ENCODE measurements at places on chromosomes 6 and 20. TPM values are rescaled to one million over a fixed set of nuclear protein-coding genes. Genes with fewer than 3 reads are reported as not detected.

Gene CLPSL1
- polyA plus RNA-seq = not detected

GRCh38 chr20:57573894-57574293 is 13.0 kb downstream of the PCK1 start:
- no peak for DNase-seq

Gene BMP2
- 17.9 TPM for polyA plus RNA-seq

Gene LPA
- 0.13 TPM for polyA plus RNA-seq

GRCh38 chr20:37922016-37922415 is 19.1 kb downstream of the VSTM2L start:
- DNase-seq = no peak

Gene TFAP2D
- not detected for polyA plus RNA-seq

DNA sequence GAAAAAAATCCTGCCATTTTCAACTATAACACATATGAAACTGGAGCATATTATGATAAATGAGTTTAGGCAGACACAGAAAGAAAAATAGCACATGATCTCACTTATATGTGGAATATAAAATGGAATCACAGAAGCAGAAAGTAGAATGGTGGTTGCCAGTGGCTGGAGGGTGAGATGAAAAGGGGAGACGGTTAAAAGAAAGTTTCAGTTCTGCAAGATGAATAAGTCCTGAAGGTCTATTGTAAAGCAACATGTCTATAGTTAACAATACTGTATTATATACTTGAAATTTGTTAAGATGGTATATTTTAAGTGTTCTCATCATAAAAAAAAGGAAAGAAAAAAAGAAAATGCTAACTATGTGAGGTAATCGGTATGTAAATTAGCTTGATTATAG is 503.9 kb downstream of the EPHA7 start:
- no peak for DNase-seq

GRCh38 chr6:20338156-20338555 is 63.5 kb upstream of the E2F3 start:
- no peak for DNase-seq

DNA sequence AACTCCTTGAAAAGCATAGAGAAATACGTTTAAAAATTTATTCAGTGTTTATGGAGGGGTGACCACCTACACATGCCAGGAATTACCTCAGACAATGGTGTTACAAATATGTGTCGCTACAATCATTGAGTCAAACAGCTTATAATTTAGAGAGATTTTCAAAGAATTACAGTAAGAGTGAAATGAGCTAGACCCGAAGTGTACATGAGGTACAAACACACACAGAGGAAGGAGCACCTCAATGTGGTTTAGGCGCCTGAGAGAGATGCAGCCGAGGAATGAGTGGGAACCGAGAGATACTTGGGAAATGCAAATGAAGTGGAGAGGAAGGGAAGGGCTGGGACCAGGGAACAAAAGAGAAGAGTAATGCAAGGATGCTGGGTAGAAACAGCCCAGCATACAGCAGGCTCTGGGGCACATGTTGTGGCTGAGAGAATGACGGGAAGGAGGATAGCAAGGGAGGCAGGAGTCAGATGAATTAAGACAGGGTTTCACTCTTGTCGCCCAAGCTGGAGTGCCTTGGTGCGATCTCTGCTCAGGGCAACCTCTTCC is 15.5 kb downstream of the EEF1E1 start:
- no peak for DNase-seq

DNA sequence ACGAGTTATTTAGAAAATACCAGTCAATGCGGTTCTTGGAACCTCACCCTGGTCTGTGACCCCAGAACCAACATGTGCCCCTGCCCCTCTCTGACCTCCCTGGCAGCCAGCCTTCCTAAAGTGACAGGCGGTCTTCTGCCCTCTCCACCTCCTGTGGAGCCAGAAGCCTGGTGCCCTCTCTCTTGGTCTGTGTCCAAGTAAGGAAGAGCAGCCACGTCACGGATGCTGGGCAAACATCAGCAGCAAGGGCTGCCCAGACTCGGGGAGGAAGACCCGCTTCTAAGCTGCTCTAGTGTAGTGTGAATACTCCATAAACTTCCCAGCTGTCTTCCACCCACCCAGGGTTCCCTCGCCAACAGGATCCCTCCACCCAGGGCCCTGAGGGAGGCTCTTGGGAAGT is 272.4 kb downstream of the BMP7 start:
- no peak for DNase-seq

DNA sequence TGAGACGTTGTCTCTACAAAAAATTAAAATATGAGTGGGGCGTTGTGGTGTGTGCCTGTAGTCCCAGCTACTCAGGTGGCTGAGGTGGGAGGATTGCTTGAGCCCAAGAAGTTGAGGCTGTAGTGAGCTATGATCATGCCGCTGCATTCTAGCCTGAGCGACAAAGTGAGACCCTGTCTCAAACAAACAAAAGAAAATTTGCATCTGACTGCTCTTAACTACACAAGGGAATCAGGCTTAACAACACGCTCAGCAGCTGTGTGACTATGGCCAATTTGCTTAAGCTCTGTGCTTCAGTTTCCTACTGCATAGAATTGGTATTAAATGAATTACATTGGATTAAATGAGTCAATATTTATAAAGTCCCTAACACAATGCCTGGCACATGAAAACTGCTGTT is 24.3 kb upstream of the MRPS10 start:
- DNase-seq = no peak

DNA sequence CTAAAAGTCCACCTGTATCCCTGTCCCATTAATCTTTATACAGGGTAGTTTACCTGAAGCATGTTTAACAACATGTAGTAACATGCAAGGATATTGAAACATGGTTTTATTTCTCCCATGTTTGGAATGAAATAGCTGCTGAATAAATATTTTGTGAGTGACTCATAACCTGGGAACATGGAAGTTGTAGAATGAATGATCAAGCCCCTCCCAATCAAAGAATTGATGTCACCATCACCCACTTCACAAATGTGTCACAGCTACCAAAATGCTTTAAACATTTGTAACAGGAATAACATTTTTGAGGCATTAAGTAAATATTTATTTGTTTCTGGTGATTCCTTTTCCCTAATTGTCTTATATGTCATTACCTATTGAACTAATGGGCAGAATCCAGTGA is 58.9 kb upstream of the TNFAIP3 start:
- DNase-seq = no peak

Gene ZC3H12D
- 1.1 TPM for polyA plus RNA-seq

GRCh38 chr6:25831532-25832306 is at the start of gene SLC17A1:
Gene SLC17A1 (minus strand): TSS chr6:25832052. CDS start chr6:25830557, 1,495 bp downstream.
- DNase-seq = peak; percentile 8

- no peak for DNase-seq
These were observed 45.2 kb downstream of the AKIRIN2 start for GRCh38 chr6:87656857-87657256.

GRCh38 chr6:148311966-148312669 is 30.5 kb upstream of the SASH1 start:
- no peak for DNase-seq

- no peak for DNase-seq
These were observed 100.8 kb upstream of the CITED2 start for GRCh38 chr6:139475241-139475640.

Gene MPIG6B
- polyA plus RNA-seq = 2.4 TPM

DNA sequence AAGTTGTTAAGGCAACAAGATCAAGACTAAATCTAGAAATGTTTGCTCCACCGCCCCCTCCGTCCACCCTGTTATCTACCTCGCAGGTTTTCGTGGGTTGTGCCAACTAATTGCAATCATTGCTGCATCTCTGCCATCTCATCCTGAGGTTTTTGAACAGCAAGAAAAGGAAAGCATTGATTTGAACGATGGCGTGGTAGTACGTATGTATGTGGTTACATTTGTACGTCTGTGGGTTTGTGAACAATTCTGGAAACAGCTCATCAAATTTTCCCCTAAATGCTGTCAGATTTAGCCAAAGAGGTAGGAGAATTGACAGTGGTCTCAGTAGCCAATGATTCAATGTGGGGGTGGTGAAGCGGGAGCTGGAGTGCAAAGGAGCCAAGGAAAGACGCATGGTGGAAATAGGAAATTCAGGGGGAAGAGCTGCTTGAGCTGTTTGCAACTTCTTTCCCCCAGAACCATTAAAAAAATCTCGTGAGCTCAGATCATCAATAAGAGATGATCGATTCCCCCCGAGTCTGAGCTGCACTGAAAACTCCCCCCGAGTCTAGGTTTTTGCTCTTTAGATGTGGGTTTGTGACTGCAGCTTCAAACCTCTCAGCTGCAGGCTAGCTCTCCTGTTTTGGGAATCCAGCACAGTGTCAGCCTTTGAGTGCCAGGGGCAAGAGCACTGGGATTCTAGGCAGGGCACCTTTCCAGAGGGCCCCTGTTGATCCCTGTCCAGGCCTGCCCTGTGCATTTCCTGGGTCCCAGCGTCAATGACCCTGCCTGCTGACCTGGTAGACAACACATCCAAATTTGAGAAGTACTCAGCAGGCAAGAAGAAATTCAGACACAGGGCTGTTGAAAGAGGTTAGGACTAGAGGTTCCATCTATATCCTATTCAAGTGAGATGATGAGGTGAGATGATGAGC is 72.6 kb upstream of the LY86 start:
- no peak for DNase-seq

Gene SULF2
- 11.5 TPM for polyA plus RNA-seq

Gene RNF39
- 0.95 TPM for polyA plus RNA-seq

DNA sequence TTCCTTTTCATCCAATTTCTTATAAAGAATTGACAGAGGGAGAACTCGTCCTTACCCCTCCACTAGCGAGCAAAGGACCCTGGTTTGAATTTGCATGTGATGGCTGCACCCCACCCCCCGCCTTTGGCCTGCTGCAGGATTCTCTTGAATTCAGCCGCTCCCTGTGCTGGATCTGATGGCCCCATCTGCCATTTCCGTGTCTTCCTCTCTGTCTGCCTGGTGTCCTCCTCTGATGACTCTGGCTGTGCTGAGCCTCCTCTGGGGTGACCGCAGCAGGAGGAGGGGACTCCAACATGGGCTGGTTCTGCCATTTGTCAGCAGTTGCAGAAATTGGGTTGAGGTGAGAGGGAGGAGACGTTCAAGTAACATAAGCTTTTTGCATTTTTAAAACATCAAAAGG is 188.8 kb downstream of the DLL1 start:
- no peak for DNase-seq

DNA sequence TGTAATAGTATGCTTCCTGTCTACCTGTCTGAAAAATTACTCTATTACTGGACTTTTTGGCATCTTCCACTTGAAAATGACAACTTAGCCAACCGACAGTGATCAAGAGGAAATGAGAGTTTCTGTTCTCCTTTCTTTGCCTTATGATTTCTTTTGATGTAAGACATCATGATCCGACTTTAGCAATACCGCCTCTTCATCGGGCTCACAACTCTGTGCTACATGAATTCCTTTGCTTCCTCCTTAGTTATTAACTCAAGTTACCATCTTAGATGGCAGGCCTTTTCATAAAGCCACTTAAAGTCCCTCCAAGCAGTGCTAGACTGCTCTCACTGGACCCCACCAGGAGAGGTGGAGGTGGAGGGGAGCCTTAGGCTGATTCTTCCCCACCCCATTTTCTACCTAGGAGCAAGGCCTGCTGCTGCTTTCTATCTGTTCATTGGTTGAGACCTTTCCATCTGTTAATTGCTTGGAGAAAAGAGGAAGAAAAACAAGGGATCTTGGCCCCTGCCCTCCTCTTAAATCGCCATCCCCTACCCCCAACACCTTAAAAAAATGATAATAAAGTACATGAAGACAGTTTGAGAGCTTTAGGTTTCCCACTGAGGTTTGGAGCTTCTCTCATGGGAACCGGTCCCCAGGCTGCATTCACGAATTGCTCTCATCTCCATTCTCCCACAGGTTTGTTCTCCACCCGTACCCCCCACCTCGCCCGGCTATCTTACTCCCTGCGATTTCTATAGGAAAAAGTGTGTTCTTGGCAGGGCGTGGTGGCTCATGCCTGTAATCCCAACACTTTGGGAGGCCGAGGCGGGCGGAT is 21.6 kb upstream of the MCM3 start:
- no peak for DNase-seq

DNA sequence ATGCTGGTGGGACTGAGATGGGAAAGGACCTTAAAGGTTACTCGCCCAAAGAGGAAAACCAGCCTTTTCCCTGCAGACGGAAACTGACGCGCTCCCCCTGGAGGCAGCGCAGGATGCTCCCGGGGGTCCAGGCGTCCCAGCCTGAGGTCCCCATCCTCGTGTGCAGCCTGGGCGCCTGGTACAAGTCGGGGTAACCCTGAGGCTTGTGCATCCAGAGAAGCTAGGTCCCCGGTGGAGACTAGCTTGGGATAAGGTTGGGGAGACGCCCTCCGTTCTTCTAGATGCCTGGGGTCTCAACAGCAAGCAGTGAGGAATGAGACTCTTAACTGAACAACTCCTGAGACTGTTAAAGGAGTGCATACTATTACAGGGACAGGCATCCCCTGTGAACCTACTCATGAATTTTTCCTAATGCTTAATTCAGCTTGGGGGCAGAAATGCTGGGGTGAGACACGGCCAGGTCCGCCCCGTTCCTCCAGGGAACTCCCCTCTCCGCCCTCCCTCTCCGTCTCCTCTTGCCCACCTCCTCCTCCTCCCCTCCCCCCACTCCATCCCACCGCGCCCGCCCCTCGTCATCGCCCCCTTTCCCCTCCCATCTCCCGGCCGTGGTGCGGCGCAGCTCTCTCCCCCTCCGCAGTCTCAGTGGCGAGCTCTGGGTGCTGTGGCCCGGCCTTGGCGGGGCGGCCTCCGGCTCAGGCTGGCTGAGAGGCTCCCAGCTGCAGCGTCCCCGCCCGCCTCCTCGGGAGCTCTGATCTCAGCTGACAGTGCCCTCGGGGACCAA is at the start of gene PRSS35:
PRSS35 (plus strand) TSS at position 634 of the 781 bp plus-strand sequence. CDS start 10,908 bp downstream, outside the sequence.
- peak; percentile 67 for DNase-seq

Gene CGAS
- 5.4 TPM for polyA plus RNA-seq

Data from right lung (tissue), 10 donors.